Dorsolateral prefrontal cortex (tissue), 122 donors: ENCODE measurements at places on chromosomes 1 and 21.

- no peak for DNase-seq
Measured at GRCh38 chr1:212968368-212968863, 18.1 kb downstream of the VASH2 start.

DNA sequence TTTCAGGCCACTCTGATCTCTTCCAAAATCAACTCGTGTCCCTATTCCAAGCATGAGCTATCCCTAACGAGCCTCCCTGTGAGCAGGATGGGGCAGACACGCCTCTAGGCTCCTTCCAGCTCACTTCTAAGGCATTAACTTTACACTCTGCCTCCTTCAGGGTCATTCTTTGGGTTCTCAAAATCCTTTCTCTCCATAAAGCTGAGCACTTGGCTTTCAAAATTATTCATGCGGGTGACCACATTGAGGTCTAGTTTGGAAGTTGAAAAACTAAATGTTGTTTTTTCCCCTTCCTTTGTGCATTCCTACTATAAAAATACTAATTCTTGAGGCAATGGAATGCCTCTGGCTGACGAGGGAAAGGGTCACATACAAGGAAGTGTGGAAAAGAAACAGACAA, 33.5 kb upstream of the BMP8B start:
- DNase-seq = no peak

- no peak for DNase-seq
Measured at GRCh38 chr1:205052690-205053089, 9.7 kb downstream of the CNTN2 start.

- DNase-seq = no peak
Measured at GRCh38 chr1:222045786-222046185, 303.9 kb upstream of the DUSP10 start.

- DNase-seq = no peak
Measured at GRCh38 chr1:117312453-117313138, 54.7 kb upstream of the MAN1A2 start.
